ENCODE measurements at places on chromosomes 7 and 10.

DNA sequence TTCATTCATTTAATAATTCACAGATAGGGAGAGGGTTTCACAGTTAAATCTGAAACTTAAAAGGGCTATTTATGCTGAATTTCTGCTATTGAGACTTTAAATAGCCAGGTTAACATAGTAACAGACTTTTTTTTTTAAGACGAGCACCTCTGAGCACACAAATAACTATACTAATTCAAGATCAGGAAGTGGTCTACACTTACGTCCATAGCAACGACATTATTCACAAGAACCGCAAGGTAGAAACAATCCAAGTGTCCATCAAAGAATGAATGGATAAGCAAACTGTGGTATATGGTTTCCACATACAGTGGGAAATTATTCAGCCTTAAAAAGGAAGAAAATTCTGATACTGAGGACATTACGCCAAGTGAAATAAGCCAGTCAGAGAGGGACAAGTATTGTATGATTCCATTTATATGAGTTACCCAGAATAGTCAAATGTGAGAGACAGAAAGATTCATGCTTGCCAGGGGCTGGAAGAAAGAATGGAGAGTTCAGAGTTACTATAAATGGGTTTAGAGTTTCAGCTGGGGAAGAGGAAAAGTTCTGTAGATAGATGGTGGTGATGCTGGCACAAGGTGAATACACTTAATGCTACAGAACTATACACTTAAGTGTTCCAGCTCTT lies 140.3 kb upstream of the LAMB4 start:
- DNase-seq: no peak

DNA sequence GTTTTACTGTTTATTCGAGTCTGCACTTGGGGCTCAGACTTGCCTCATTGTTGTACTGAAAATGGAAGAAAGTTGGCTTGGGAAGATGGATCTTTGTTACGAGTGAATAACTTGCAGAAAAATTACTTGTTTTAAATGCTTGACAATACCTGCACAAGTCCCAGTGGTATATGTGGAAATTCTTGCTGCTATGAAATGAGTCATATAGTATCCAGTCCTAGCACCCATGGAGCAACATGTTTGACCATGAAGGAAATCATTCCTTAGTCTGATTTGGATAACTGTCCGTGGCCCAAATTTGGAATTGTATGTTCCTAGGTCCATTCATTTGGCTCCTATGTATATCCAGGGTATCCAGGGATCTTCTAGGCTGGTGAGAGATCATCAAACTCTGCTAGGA lies 1096.8 kb downstream of the KCNMA1 start:
- DNase-seq: no peak

DNA sequence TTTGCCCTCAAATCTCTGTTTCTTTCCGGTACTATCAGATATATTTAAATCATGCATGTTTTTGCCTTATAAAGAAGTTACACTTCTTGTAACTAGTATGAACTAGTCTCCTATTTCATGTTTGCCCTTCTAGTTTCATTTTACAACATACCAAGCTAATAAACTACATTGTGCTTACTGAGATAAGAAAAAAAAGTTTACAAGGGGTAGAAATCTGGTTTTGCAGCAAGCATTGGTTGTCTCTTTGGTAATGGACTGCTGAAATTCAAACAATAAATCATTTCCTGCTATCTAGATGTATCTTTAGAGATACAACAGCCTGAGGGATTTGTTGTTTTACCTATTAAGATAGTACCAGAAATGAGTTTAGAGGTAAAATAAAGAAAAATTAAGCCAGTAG lies 18.8 kb downstream of the PTTG1IP2 start:
- no peak for DNase-seq

GRCh38 chr10:24008164-24009091 lies 200.5 kb upstream of the KIAA1217 start:
- no peak for DNase-seq

GRCh38 chr7:21092766-21093702 lies 306.3 kb upstream of the SP8 start:
- no peak for DNase-seq

DNA sequence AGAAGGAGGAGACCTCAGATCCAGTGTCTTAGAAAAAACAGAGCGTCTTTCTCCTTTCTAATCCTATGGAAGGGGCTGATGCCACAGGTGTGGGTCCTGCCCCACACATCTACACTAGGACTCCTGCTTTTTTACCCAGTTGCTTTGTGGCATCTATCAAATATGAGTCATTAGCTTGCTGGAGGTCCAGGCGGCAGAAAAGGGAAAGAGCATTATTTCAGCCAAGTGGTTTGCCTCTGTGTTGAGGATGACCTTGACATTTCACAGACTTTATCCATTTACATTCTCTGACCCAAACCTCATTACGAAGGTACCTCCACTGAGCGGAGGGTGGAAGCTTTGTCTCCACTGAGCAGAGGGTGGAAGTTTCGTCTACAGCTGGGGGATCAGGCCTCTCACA lies 308.4 kb upstream of the KLF6 start:
- no peak for DNase-seq

DNA sequence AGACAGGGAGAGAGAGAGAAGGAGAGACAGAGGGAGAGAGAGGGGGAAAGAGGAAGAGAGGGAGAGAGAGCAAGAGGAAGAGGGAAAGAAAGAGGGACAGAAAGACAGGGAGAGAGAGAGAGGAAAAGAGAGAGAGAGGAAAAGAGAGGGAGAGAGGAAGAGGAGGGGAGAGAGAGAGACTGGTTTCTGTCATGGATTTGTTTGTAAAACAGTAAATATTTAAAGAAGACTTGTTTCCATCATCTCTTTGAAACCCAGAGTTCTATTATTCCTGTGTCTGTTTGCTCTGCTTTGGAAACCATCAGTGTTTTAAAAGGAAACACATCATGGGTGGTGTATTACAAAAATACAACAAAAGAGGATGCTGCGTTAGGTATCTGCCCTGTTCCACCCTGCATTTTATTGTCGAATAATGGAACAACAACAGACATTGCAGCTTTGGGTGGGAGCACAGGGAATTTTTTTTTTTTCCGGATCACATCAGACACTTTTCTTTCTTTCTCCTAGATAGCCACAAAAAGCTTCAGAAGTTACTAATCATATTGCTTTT lies 150.7 kb upstream of the RSU1 start:
- no peak for DNase-seq

DNA sequence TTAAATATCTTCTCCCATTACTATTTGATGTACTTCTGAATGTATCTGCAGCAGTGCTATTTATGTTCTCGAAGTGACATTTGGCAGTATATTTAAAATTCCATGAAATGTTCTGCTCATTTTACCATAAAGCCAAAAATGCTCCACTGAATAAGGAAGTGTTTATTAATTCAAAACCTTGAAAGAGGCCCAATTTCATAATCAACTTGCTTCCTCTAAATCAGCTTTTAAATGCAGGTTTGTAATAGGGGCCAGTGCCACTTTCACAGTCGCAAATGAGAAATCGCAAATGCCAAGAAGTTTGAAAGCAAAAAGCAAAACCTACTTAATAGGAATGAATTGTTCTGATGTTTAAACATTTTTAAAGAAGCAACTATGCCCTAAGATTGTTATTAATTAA lies 11.4 kb downstream of the NHLRC2 start:
- no peak for DNase-seq

DNA sequence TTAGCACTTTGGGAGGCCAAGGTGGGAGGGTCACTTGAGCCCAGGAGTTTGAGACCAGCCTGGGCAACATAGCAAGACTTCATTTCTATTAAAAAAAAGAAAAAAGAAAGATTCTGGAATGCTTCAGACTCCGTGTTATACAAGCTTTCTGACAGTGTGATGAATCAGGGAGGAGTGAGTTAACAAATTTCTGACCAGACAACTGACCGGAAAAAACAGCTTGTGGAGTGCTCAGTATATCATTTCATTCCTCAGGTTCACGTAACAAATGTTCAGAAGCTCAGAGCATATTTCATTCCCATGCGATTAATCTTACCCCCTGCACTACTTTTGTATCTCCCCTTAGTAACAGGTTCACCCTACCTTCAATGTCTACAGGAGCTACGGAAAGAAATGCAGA lies 28.6 kb upstream of the TNPO3 start:
- no peak for DNase-seq

GRCh38 chr7:128738570-128739047 lies 550 bp upstream of the CALU start:
- DNase-seq: no peak

- DNase-seq: no peak
These were observed 70.0 kb downstream of the MALSU1 start for GRCh38 chr7:23369100-23369499.

GRCh38 chr7:138602451-138602850 lies 98.7 kb downstream of the SVOPL start:
- DNase-seq: no peak

DNA sequence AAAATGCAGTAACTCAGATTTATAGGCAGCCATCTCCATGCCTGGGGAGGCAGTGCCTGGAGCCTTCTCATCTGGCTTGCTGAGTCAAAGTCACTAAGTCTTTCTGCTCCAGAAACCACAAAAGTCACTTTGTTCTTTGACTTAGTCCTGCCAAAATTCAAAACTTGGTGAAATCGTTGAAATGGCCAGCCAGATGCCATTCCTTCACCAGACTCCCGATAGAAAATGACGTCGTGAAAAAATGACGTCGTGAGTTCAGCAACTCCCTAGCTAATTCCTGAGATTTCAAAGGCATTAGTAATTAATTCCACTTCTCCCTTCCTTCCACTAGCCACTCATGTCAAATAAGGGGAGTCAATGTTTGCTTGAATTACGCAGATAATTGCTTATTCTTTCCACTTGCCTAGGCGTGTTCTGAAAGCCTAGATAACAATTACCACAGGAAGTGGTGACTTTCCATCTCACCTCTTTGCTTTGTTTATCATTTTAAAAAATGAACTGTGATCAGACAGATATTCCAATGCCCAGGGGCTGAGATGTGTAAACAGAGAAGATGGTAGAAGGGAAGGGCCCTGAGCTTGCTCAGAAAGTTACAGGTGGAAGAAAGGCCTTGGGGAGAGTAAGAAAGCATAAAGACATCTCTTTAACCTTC lies 48.5 kb upstream of the OSBPL3 start:
- DNase-seq: no peak

DNA sequence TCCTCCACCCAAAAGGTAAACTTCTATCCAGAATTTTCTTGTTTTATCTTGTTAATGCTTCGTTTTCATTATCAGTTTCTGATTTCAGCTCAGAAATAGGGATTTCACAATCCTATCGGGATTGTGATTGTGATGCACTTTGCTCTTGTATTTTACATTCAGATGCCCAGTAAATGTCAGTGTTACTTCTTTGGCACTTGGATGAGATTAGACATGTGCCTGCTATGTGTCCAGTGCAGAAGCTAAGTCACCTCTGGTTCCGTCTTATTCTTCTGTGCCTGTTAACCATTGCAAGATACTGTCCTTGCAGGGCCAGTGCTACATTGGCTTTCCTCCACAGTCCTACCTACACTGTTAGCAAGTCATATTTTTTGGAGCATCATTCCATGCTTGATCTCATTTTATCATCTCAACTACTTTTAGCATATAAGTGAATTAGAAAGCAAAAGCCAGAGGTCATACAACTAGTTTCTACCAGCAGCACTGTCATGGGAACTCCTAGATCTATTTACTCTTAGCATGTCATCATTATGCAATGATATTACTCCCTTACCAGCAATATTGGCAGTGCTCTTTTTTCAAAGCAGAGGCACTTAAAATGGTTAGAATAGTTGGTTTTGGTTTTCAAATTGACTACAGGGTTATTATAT lies 26.7 kb downstream of the ZNF277 start:
- DNase-seq: no peak

GRCh38 chr10:110163192-110163773 lies 44.1 kb upstream of the MXI1 start:
- DNase-seq: no peak

DNA sequence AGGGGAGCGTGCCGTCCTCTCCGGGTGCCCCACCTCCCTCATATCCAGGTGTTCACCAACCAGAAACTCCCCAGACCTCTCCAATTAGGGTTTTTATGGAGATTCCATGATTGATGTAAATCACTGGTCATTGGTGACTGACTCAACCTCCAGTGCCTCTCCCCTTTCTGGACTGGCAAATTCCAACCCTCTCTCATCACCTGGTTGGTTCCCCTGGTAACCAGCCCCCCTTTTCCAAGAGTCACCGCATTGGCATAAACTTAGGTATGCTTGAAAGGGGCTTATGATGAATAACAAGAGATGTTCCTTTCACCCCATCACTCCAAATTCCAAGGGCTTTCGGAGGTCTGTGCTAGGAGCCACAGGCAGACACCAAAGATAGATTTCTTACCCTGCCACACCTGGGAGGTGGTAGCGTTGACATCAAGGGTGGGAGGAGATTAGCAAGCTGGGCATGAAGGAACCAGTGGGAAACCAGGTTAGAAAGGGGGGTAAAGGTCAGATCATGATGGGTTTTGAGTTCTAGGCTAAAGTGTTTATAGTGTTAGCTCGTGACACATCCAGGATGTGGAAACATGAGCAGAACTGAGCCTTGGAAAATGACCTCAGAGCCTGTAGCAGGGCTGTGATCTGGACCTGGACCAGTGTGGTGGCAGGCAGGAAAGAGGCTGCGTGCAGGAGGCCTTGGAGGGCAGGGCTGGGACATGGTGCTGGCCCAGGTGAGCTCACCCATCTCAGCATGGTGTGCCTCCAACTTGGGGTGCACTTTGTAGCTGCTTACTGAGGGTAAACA lies 45.1 kb downstream of the CAMK1D start:
- no peak for DNase-seq

DNA sequence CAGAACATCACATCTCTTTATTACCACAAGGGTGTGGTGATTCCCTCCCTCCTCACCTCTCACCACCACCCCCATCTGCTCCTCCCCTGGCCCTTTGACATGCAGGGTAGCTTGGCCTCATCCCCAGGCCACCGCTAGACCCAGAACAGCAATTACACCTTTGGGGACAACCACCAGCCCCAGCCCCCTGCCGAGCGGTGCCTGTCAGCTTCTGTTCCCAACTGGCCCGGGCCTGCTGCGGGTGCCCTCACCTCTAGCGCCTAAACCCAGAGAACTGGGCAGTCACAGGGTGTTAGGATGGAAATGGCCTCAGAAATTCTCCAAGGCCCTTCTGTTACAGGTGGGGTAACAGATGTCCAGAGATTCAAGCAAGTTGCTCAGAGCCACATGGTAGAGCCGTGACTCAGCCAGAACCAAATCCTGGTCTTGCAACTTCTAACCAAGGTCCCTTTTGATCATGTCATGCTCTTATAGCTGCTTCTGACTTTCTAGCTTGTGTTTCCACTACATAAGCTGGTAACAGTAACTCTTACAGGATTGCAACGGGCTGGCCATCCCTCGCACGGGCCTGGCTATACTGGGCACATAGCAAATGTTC lies 78.0 kb downstream of the PRKAG2 start:
- no peak for DNase-seq

GRCh38 chr10:76034353-76035205 lies 603.2 kb downstream of the LRMDA start:
- DNase-seq: no peak

GRCh38 chr7:327233-327931 lies 37.4 kb downstream of the FOXL3 start:
- DNase-seq: no peak

- DNase-seq: no peak
These were observed 62.5 kb upstream of the NAMPT start for GRCh38 chr7:106347229-106347833.

- no peak for DNase-seq
These were observed 17.9 kb downstream of the TES start for GRCh38 chr7:116228241-116228640.

Data from midbrain (tissue), 1 donor.